Stimulated activated CD8-positive, alpha-beta memory T cell treated with anti-CD3 and anti-CD28 coated beads, Interleukin-7, amount 100 ng/mL, for 1 hour (primary cell): ENCODE measurements at places on chromosomes 1 and 21.

DNA sequence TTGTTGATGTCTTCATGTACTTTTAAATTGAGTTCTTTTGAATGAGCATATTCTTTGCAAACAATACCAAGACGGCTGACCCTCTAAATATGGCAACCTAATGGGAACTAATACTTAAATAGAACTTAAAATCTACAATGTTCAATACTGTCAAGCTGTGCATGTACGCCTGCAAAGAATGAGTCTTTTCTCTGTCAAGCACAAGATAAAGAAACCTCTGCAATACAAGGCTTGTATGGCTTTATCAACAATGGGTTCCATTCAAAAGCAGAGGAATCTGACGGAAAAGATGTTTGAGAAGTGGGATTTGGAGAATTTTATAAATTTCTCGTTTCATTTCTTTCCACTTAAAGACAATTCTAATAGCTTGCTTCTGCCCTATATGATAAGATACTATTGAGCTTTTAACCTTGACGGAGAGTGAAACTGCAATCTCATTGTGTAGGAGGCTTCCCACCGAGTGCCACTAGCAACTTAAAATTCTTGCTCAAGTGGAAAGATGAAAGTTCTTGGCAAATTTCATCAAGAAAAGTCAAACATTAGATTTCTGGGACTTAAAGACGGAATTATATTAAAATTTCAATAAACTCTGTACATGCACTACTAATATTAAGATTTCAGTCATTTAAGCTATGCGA is 119.8 kb downstream of the RGS21 start:
- DNase-seq: no peak

GRCh38 chr1:63772876-63773275 is 941 bp upstream of the ROR1 start:
- DNase-seq: no peak

- no peak for DNase-seq
Measured at GRCh38 chr1:226362891-226363447, 44.9 kb downstream of the PARP1 start.

GRCh38 chr1:200343874-200344273 is 66.0 kb downstream of the ZNF281 start:
- DNase-seq: no peak

DNA sequence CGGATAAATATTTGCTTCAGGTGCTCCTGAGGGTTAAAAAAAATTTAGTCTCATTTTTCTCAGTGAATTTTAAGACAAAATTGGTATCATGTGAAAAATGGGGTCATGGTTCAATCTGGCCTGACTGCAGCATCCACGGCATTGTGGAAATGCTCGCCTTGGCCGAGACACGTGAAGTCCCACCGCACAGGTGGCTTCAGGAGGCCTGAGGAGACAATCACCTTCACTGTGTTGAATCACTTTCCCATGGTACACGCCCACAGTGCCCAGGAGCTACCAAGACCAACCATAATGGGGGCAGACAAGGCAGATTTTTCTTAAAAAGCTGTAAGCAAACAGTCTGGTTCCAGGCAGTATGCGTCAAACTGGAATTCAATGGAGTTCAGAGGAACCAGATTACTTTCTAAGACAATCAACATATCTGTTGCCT is 11.0 kb upstream of the CPLANE2 start:
- no peak for DNase-seq

- DNase-seq: no peak
Measured at GRCh38 chr1:119348941-119349340, 19.6 kb upstream of the HAO2 start.

DNA sequence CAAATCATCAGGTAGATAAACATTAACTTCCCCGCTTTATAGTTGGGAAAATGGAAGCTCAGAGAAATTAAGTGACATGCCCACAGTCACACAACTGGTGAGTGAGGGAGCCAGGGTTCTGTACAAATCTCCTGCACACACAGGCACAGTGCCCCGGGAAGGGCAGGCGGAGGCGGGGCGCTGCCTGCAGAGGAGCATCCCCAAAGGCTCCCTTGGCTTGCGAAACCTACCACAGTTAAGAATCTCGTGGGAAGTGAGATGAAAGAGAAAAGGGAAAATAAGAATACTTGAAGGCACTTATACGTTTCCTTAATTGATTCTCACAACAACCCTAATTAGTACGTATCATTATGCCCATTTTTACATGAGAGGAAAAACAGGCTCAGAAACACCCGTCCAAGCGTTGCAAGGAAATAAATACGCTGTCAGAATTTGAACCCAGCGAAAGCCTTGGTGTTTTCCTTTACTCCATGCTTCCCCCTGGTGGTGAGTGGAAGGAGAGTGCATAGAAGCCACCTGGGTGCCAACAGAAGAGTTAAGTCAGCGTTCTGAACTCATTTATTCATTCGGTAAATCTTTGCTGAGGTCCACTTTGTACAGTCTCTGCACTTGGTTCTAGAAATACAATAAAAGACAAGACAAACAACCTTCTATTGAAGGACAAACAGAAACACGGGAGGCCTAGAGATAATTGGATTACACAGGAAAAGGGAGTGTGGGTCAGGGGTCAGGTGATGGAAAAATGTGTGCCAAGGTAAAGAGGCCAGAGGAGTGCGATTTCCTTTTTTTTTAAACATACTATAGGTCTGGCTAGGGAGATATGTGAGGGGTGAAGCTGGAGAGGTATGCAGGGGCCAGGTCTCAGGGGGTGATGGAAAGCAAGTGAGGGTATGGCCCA is 28.4 kb downstream of the ACP6 start:
- DNase-seq: no peak
